ENCODE measurements at places on chromosomes 3 and 15.

DNA sequence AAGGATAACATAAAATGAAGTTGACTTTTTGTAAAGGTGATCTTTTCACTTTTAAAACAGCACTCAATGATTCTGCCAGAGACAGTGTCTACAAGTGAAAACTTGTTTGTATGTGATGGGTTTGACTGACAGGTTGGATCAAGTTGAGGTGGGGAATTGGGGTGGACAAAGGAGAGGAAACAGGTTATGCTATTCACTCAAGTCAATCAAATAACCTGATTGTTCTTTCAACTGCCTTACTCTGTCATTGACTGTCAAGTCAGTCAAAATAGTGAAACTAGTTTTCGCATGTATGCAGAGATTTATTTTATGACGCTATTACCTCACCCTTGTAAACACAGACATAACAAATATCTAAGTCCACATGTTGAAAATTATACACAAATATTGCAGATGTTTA lies 187.7 kb downstream of the ROBO2 start:
- DNase-seq = no peak

GRCh38 chr3:32643354-32643753 lies 41.6 kb upstream of the CNOT10 start:
- DNase-seq = no peak

DNA sequence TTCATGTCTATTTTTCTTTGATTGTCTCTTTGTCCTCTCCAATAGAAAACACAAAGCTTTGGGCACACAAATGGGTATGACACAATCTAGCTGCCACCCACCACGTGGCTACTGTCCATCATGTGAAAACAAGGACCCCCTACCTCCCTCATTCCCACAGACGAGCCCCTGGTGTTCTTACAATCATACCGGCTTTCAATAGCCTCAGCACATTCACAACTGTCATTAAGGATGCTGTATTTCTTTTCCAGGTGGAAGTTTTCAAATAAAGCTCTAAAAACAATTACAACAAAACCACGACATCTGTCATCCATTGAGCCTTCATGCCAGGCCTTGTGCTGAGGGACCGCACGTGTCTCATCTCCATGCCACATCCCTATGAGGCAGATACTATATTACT lies 552.6 kb upstream of the ADAMTS9 start:
- DNase-seq = no peak

GRCh38 chr3:183790700-183791099 lies 34.7 kb downstream of the MAP6D1 start:
- no peak for DNase-seq

GRCh38 chr3:180594631-180595558 lies 7.1 kb upstream of the TTC14 start:
- peak; percentile 68 for DNase-seq

DNA sequence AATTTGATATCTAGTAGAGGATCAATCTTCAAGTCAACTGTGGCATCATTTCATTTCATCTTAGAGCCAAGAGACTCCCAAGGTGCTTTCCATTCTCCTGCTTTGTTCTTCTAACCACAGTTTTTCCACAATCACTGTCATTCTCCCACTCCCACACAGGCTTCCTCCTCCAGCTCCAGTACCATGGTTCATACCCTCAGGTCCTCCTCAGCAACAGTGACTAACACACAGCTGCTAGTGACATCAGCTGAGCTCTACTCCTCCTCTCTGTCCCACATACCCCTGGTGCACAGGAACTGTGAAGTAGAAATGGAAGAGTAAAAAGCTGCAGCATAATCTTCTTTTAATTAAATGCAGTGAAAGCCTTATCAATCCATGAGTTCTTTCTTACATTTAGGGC lies 200.2 kb upstream of the DPH6 start:
- no peak for DNase-seq

- no peak for DNase-seq
Measured at GRCh38 chr3:101702726-101703125, 16.2 kb upstream of the RPL24 start.

DNA sequence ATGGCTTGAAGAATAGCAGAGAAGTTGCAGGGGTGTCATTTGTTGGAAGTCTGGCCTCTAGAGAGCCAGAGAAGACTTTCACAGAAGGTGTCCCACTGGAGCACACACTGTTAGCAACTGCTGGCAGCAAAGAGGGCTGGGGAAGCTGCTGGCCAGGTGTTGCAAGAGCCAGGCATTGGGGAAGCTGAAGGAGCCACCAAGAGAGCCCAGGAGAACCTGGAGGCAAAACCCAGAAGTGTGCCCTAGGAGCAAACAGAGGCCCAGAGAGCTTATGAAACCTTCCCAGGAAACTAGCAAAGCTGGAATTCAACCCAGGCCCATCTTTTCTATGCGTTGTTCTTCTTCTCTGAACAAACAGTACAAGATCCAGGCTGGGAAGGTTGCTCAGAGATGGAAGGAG lies 132.7 kb upstream of the TRIM42 start:
- DNase-seq = no peak

DNA sequence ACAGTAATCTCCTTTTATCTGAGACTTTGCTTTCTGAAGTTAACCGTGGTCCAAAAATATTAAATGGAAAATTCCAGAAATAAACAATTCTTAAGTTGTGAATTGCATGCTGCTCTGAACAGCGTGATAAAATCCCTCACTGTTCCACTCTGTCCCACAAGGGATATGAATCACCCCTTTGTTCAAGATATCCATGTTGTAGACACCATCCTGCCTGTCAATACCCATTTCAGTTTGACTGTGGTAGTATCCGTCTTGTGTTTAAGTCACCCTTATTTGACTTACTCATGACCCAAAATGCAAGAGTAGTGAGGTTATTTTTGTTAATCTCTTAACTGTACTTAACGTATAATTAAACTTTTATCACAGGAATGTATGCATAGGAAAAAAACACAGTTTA lies 435.0 kb downstream of the SHQ1 start:
- peak; percentile 26 for DNase-seq

GRCh38 chr3:135456108-135456790 lies 509.3 kb upstream of the PPP2R3A start:
- DNase-seq = no peak

GRCh38 chr3:65831733-65832425 lies 206.8 kb downstream of the MAGI1 start:
- no peak for DNase-seq

GRCh38 chr15:76898102-76898501 lies 7.0 kb downstream of the SCAPER start:
- no peak for DNase-seq

GRCh38 chr3:53240989-53241972 lies 14.5 kb downstream of the TKT start:
- DNase-seq = no peak

- no peak for DNase-seq
Measured at GRCh38 chr15:85408270-85408746, 27.9 kb downstream of the AKAP13 start.

DNA sequence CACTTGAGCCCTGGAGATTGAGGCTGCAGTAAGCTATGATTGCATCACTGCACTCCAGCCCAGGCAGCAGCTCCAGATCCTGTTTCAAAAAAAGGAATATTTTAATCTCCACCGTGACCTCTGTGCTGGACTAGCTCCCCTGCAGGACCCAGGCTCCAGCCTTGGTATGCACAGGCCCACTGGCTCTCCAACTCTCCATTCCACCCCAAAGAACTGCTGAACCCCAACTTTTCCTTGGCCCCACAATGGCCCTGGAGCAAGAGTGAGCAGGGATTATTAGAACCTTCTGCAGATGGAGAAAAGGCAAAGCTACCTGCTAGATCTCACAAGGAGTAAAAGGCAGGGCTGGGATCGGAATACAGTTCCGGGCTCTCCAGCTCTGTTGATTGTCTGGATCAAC lies 32.8 kb upstream of the SFMBT1 start:
- DNase-seq = no peak

- DNase-seq = no peak
Measured at GRCh38 chr3:64696896-64697295, 9.1 kb upstream of the ADAMTS9 start.

DNA sequence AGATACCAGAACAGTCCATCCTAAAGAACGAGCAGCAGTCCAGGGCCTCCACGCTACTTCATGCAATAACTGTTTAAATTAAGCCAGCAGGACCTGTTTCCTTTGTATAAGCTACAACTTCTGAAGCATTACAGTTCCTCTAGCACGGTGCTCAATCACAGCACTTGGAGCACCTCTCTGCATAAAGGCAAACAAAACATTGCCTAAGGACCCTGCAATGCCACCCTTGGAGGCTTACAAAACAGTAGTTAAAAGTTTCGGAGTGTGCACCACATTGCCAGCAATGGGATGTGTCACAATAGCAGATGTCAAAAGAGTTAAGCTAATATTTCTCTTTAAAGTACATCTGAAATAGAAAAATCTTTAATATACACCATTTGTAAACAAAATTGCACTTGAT lies 2.6 kb upstream of the VPS39 start:
- no peak for DNase-seq

GRCh38 chr3:152272771-152273242 lies 4.1 kb downstream of the MBNL1 start:
- peak; percentile 85 for DNase-seq

DNA sequence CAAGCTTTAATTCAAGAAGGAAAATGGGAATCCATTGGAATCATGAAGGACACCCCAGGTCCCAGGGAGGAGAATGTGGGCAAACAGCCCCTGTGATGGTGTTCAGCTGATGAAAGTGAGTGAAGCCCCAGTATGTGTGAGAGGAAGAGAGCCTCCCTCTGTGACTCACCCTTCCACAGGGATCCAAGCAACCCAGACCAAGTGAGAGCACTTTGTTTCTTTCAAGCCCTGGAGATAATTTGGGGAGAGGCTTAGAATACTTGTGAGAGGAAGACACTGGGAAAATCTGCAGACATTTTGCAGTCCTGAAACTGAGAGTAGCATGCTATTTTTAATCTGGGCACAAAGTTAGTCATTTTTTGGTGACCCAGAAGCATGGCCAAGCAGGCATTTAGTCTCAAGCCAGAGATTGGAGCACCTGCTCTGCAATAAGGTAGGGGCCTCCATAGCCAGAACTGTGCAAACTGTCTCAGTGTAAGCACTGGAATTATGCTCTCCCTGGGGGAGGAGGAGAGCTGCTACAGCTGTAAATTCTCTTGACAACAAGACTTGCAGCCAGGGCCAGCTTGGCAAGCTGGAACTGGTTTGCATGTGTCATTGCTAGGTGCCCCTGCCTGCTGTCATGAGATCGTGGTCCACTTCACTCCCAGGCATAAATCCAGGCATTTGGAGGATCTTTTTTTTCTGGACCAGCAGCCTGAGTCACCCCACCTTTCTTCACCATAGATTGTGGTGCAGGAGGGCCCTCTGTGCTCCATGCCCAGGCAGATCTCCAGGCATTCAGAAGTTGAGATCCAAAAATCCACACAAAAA lies 537.8 kb upstream of the DPPA4 start:
- no peak for DNase-seq

- DNase-seq = no peak
Measured at GRCh38 chr3:14674841-14675240, at the start of gene C3orf20. TSS of gene C3orf20 (plus strand) at chr3:14675141. CDS start at chr3:14682714, 7,573 bp downstream.

GRCh38 chr15:71456811-71457210 lies 341.5 kb downstream of the THSD4 start:
- no peak for DNase-seq

GRCh38 chr3:14518893-14519292 lies 21.2 kb downstream of the GRIP2 start:
- no peak for DNase-seq

GRCh38 chr15:92706201-92706600 lies 50.6 kb upstream of the FAM174B start:
- no peak for DNase-seq

GRCh38 chr3:152289708-152290107 lies 21.0 kb downstream of the MBNL1 start:
- DNase-seq = no peak

- no peak for DNase-seq
Measured at GRCh38 chr15:56156877-56157276, 86.8 kb downstream of the RFX7 start.

DNA sequence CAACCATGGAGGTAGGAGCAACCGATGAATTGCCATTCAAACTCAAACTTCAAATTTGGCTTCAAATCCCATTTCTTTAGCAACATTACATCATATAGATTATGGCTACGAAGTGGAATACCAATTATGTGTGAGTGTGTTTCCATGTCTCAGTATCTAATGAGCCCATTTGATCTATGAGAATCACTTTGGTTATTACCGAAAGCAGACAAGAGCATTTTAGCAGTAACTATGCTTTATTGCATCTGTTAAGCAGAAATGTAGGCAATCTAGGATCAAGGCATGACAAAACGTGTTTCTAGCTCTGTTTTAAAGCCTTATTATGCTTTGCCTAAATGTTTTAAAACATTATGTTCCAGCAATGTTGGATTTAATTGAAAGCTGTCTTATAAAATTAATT lies 581.9 kb upstream of the TGFBR2 start:
- DNase-seq = no peak

DNA sequence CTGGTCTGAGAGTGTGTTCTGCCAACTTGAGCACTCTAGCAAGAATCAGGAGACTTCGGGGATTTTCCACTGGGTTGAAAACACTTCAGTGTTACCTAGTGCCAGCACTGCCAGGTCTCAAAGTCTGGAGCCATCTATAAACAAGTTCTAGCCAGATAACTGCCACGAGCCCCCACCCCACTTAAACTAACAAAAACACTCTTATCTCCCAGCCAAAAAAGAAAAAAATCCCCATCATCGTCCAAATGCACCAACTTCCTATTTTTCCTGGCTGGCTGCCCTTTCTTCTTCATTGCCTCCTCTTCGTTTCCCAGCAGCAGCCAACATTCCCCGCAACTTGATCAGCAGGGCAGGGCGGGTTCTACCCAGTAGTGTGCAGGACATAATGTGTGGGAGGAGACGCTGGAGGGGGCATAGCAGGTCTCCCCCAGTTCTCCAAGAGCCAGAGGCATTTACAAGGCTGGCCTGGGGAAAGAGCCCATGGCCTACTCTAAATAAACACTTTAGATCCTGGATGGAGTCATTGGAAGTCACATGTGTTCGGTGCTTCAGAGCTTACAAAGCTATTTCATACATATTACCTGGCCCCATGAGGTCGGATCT lies 29.5 kb downstream of the C2CD4B start:
- DNase-seq = peak; percentile 22

- DNase-seq = no peak
Measured at GRCh38 chr3:12574131-12574530, 17.2 kb downstream of the MKRN2 start.

Data from astrocyte of the spinal cord (primary cell).